Adrenal gland (tissue), 19 donors: ENCODE measurements at places on chromosomes 1 and 21.

DNA sequence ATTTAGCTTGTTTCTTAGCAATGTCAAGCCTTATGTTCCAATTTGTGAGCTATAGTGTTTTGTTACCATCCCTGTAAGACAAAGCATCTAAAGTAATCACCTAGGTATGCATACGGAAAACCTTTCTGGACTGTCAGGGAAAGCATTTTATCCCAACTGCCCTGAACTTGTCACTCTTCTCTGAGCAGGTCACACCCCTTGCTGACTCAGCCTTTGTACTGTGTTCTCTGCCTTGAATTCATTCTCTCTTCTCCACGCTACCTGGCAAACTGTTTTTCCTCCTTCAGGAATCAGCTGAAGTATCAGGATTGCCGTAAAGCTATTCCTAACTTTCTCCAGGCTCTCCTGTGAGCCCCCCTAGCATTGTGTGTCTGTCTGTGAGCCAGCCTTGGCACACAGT, 54.2 kb downstream of the PBX1 start:
- no peak for DNase-seq

DNA sequence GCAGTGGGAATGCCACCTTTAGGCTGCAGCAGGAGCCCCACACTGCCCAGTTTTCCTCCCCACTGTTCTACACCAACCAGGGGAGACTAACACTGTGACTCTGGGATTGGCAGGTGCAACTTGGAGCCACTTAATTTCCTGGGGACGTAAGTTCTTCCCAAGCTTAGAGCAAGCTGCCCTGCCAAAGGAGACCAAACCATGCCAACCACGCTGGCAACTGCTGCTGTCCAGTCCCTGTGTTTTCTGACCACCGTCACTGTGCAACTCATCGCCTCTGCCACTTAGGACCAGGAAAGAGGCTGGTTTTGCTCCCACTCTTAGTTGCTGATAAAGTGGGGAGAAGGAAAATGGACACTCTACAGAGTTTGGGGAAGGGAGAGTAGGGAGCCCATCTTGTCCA, 50.5 kb downstream of the VANGL1 start:
- no peak for DNase-seq

DNA sequence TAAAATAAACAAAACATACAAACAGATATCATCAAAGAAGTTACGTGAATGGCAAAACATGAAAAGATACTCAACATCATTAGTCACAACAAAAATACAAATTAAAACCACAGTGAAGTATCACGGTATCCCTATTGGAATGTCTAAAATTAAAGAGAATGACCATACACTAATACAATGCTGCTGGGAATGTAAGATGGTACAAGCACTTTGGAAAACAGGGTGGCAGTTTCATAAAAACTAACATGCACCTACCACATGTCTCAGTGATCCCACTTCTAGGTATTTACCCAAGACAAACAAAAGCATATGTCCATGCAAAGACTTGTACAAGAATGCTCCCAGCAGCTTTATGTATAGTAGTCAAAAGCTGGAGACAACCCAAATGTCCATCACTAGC, 69.1 kb downstream of the HSF2BP start:
- no peak for DNase-seq

DNA sequence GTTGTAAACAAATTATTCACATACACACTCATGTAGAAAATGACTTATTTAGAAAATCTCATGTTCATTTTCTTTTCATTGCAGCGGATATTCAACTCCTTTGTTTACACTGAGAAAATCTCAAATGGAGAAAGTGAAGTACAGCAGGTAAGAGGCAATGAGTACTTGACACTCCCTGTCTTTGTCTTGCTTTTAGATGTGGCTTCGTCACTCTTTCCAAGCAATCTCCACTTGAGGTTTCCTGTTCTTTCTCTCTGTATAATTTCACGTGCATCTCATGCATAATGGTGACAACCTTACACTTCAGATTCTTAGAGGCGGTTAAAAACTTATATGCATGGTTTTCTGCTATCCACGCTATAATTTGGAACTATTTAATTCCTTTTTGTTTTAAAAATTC, 80.6 kb downstream of the CACHD1 start:
- no peak for DNase-seq

GRCh38 chr1:161994175-161994668, 29.4 kb downstream of the OLFML2B start:
- no peak for DNase-seq

- no peak for DNase-seq
Observed at GRCh38 chr1:236401698-236402097, 7.6 kb downstream of the EDARADD start.

DNA sequence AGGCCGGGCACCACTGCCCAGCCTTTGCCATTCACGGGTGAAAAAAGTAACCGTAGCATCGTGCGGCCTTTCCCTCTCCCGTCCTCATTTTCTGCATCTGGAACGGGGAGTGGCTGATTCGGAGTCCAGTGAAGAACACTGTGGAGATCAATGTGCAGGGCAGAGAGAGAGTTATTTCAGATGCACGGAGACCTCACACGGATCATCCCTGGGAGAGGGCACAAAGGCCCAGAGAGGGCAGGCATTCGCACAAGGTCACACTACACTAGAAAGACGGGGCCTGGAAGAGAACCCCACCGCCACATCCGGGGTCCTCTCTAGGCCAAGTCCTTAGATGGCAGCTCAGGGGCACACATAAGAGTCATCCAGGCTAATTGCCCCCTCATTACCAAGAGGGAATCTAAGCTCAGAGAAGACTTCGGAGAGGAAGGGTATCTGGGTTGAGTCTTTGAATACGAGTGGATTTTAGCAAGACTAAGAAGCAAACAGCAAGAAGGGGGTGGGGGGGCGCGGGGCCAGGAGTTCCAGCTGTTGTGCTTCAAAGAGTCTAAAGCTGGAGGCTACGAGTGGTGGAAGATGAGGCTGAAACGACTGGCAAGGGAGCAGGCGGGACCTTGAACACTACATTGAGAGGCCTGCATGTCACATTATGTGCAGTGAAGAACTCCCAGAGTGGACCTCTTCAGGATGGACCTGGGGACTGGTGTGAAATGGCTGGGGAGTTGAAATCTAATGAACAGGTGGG, 857 bp downstream of the GPX7 start:
- DNase-seq: no peak

DNA sequence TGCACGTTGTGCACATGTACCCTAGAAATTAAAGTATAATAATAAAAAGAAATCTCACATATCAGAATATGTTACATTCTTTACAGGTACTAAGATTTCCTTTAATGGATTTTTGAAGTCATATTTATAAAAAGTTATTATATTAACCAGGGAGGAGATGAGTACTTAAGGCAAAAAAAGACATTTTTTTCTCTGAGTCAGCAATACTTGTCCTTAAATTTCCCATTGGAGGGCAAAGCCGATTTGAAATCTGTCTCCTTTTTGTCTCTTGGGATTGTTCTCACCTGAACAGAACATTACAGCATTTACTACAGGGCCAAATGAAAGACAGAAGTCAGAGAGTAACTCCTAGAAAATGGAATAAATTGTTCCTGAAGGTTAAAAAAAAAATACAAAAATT, 26.3 kb upstream of the SLC16A1 start:
- no peak for DNase-seq
